ENCODE measurements at places on chromosomes 3 and 15.

- DNase-seq, result no peak
These were observed 265.4 kb downstream of the VPS13C start for GRCh38 chr15:61794881-61795280.

- no peak for DNase-seq
These were observed 37.1 kb downstream of the EIF4E3 start for GRCh38 chr3:71688121-71688520.

- no peak for DNase-seq
These were observed 87.7 kb downstream of the TGFBR2 start for GRCh38 chr3:30694148-30694547.

- DNase-seq, result no peak
These were observed 2.6 kb upstream of the PHLDB2 start for GRCh38 chr3:111856501-111856900.

DNA sequence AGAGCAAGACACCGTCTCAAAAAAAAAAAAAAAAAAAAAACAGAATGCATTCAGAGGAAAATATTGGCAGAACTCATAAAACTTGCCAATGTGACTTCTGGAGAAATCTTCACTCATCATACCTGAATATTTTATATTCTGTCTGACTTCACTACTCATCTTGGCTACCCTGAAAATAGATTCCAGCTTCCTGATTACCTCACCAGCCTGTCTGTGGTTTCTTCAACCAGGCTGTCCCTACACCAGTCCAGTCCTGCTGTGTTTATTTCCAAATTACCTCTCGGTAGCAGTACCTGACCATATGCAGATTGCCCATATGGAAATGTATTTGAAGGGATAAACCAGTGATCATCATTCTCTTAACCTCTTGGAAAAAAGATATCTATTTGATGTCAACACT is 9.3 kb upstream of the P3H2 start:
- no peak for DNase-seq

GRCh38 chr15:101641129-101641764 is 10.9 kb downstream of the TM2D3 start:
- DNase-seq, result peak; percentile 76

GRCh38 chr3:193744822-193745684 is 152.0 kb downstream of the OPA1 start:
- no peak for DNase-seq

GRCh38 chr15:76199106-76200082 is 111.9 kb downstream of the ETFA start:
- DNase-seq, result no peak

GRCh38 chr3:114310695-114311094 is 16.9 kb downstream of the TIGIT start:
- DNase-seq, result no peak

DNA sequence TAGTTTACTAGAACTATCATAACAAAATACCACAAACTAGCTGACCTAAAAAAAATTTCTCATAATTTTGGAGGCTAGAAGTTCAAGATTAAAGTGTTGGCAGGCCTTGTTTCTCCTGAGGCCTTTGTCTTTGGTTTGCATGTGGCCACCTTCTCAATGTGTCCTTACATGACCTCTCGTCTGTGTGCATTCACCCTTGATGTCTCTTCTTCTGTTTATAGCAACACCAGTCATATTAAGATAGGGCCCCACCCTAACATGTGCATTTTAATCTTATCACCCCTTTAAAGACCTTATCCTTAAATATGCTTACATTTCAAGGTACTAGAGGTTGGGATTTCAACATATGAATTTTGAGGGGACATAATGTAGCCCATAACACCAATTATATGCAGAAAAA is 177.0 kb downstream of the ZBBX start:
- DNase-seq, result no peak

- no peak for DNase-seq
These were observed 143.5 kb downstream of the NUP210 start for GRCh38 chr3:13276438-13277195.

DNA sequence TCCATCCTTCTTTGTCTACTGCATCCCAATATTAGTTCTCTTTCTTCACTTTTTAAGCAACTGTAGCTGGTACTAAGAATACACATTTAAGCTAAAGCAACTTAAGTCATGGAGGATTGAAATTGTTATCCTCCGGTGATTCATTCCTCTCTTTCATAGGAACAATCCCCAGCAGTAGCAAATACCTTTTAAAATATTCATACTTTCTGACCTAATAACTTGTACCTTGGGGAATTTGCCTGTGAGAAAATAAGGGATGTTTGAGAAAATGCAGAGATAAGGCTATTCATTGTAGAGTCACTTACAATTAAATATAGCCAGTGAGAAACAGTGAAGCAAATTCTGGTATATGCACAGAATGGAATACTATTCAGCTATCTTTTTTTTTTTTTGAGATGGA is 66.0 kb downstream of the VPS13C start:
- DNase-seq, result no peak

- DNase-seq, result no peak
These were observed 32.6 kb downstream of the PLS1 start for GRCh38 chr3:142628801-142629200.

GRCh38 chr15:91473894-91474545 is 374.0 kb downstream of the SV2B start:
- no peak for DNase-seq

GRCh38 chr3:188465311-188465710 is 311.4 kb downstream of the LPP start:
- no peak for DNase-seq

DNA sequence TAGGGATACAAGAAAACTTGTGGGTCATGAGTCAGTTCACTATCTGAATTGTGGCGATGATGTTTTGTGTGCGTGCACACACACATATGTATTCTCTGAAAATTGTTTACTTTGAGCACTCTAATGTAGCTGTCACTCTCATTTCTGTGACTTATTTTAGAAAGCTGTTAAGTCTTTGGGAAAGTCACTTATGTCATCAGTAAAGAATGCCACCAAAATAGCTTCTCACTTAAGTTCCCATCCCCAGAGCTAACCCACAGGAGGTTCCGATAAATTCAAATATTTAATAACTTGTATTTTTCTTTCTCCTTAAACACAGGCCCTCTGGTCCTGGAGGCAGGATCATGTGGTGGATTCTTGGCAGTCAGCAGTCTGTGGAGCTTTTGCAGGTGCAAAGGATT is 138.3 kb downstream of the LRIG1 start:
- DNase-seq, result no peak

DNA sequence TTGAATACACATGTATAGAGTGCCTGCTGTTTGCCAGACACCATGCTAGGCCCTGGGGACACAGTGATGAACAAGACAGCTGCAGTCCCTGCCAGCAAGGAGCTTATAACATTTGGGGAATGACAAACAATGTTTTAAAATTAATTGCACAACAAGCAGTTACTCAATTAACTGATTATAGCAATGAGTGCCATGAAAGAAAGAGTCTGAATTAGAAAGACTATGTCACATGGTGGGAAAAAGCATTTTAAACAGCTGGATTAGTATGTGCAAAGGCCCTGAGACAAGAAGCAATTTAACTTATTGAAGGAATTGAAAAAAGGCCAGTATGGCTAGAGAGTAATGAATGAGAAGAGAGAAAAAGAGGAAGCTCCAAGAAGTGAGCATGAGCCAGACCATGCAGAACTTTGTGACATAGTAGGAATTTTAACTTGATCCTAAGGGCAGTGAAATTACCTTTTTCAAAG is 64.5 kb upstream of the PLXNA1 start:
- DNase-seq, result no peak

GRCh38 chr15:68829068-68829467 is 8.4 kb upstream of the ANP32A start:
- DNase-seq, result no peak

GRCh38 chr3:17742880-17743657 is 638 bp upstream of the TBC1D5 start:
- no peak for DNase-seq

GRCh38 chr3:173395073-173395411 is 2.5 kb upstream of the NLGN1 start:
- no peak for DNase-seq

DNA sequence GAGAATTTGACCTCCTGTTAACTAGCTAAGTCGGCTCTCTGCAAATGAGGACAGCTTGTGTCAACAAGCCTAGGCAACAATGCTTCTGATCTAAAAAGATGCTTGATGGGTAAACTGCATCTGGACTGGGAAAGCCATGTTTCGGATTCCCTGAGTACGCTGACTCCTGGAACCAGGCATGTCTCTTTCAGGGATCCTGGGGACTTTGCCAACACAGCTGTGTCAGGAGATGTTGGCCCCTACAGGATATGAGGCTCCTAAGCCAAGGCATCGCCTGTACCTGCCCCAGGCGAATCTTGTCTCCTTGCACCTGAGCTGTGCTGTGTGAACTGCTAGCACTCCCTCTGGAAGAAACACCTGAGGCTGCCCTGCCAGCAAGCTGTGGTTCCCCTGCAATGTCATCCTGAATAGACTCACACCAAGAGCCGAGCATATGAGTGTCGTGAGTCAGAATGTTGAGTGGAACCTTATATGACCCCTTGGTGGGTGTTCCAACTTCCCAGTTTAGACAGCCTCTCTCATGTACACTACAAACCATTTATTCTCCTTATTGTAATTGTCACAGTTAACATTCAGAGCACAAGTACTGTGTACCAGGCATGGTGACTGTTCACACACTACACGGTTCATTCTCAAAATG is 17.0 kb downstream of the EOGT start:
- DNase-seq, result no peak

DNA sequence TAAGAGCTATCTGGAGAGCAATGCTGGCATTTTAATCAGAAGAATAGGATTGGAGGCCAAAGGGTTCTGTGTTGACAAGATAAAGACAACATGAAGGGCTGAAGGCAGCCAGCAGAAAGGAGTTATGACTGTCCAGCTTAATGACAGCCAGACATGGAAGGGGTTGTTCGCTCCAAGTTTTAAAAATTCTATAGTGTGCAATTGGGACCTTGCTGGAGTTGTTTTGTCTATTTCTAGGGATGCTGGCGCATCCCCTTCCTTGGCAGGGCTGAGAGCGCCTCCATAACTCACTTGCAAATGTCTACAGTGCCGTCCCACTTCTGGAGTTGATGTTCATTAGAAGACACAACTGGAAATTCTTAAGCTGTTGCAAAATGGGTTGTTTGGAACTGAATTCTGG is 200.7 kb downstream of the TLE3 start:
- no peak for DNase-seq

GRCh38 chr3:52216585-52217408 is 8.6 kb downstream of the TLR9 start:
- peak; percentile 54 for DNase-seq

GRCh38 chr3:37990527-37990926 is at the start of gene VILL:
Gene VILL (plus strand): TSS chr3:37990786. CDS start chr3:37993673, 2,887 bp downstream.
- no peak for DNase-seq

GRCh38 chr3:140408252-140408651 is 269.6 kb upstream of the TRIM42 start:
- no peak for DNase-seq

DNA sequence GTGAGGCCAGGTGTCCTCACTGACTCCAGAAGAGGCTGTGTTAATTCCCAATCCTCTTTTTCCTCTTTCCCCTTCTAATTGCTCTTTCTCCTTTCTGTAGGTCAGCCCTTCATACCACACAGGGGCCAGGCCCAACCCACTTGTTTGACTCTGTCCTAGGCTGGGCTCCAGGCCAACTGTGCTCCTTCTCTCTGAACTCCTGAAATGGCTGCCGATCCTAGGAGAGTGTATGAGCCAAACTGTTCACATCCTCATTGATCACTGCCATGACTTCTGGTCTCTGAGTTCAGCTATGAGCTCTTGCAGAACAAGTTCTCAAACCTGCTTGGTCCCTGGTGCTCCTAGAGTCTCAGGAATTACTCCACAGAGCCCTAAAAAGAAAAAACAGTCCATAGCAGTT is 145.1 kb downstream of the VGLL4 start:
- no peak for DNase-seq

GRCh38 chr3:140216249-140216648 is 281.3 kb downstream of the CLSTN2 start:
- DNase-seq, result no peak

DNA sequence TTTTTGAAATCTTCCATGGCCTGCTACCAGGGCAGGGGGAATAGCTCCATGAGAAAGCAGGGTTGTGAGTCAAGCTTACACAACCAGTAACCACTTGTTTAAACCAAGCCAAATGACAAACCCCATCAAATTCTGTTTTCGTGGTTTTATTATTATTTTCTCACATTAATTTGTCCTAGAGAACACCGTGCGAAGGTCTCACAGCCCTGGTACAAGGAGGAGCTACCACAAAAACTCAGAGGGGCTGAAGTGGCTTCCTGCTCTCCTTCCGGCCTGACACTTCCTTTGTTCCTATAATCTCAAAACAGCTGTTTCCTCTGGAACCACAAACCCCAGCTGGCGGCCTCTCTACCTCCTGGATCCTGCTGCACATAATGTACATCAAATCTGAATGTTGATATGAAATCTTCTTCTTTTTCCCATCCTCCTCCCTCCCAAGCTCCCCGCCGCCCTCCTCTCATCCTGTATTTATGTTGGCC is 375.9 kb downstream of the MCTP2 start:
- DNase-seq, result no peak

GRCh38 chr15:29835301-29835700 is 13.0 kb upstream of the TJP1 start:
- DNase-seq, result no peak

- DNase-seq, result no peak
These were observed 12.2 kb upstream of the ZNF197 start for GRCh38 chr3:44612678-44613077.

GRCh38 chr3:191412759-191413158 is 48.2 kb upstream of the PYDC2 start:
- DNase-seq, result no peak

DNA sequence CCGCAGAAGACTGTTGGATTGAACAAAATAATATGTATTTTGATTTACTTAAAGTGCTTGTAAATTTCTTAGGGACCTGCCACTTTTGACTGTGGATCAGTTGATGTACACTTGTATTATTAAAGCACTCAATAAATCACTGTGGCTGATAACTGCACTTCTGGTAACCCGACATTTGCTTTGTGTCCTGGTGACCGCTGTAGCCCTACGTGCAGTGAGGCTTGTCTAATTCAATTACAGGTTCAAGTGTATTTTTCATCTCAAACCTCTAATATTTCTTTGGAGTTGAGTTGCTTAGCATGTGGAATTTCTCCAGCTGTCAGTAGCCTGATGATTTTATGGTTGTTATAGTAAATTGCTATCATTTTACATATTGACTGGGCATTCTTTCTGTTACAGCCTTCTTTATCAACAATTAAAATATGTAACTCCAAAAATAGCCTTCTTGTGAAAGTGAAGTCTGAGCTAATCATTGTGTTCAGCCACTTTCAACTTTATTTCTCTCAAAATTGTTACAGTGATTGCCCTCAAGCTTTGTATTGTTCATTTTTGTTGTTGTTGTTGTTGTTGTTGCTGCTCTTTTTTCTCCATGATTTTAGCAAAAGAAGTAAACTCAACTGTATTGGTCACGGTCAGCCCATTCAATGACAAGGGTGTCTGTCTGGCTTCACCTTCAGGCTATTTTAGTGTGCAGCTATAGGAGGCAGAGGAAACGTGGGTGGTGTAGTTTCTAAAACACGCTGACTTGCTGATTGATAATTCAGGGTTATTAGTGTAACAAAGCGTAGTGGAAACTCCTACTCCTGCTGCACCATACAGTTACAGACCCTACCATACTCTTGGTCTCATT is 215.1 kb upstream of the UBE2E1 start:
- DNase-seq, result no peak

- no peak for DNase-seq
These were observed 941.7 kb downstream of the TUSC7 start for GRCh38 chr3:117651246-117651645.

GRCh38 chr3:52606373-52607085 is 70.1 kb downstream of the UQCC5 start:
- DNase-seq, result no peak

- no peak for DNase-seq
These were observed 20.2 kb downstream of the CPOX start for GRCh38 chr3:98573181-98573728.

GRCh38 chr3:28556195-28556594 is 207.6 kb upstream of the AZI2 start:
- DNase-seq, result no peak

Data from stimulated activated CD4-positive, alpha-beta T cell treated with anti-CD3 and anti-CD28 coated beads, Interleukin-2, amount 100 ng/mL, for 24 hours (primary cell).